ENCODE measurements at places on chromosomes 6 and 20.

DNA sequence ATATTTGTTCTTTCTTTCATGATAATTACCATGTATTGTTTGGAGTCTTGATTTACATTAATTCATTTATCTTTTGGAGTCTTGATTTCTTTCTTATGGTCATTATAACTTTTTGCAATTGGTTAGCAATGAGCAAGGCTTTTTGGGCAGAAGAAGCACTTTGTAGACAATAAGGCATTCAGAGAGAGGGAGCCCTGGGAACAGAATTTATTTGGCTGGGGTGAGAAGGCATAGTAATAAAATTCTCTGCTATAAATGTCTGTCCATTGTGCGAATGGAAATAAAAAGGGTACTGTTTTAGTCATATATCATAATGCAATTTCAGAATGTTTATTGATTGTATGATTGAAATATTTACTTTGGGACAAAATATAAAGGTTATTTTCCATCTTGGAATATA lies 147.0 kb downstream of the SLC35F1 start:
- DNase-seq: no peak

DNA sequence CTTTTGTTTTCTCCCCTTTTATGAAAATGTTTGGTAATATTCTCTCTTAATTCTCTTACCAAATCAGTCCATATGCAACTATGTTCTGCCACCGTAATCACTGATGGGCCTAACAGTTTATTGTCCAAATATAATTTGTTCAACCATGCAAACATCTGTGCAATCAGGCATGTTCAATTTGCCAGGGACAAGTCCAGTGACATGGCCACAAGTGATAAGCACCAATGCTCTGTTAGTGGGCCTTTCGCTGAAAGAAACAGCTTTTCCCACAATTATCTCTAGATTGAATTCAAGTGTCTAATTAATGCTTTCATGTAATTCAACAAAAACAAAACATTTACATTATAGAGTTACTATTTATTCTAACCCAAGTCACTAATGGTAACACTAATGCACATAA lies 53.3 kb downstream of the EPB41L2 start:
- no peak for DNase-seq

DNA sequence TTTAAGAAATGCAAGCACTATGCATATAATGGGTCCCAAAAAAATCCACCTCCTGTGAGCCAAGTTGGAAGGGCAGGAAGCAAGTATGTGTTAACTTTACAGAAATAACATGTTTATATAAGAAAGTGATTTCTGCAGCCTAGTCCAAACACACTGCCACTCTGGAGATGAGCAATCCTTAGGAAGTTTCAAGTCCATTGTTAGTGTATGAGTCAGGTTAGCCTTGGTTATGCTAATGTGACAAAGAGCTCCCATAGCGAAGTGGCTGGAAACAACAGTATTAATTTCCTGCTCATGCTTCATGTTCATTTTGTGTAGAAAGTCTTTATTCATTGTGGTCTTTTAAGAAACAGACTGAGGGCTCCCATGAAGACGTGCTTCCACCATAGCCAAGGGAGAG lies 121.4 kb downstream of the TBXT start:
- no peak for DNase-seq

GRCh38 chr6:31476515-31477139 lies 21.3 kb upstream of the MICB start:
- DNase-seq: no peak

GRCh38 chr6:51182827-51183226 lies 364.2 kb downstream of the TFAP2B start:
- no peak for DNase-seq

- DNase-seq: peak; percentile 49
Observed at GRCh38 chr6:137919837-137920730, 53.0 kb downstream of the TNFAIP3 start.
